ENCODE measurements at places on chromosomes 2 and 18.

DNA sequence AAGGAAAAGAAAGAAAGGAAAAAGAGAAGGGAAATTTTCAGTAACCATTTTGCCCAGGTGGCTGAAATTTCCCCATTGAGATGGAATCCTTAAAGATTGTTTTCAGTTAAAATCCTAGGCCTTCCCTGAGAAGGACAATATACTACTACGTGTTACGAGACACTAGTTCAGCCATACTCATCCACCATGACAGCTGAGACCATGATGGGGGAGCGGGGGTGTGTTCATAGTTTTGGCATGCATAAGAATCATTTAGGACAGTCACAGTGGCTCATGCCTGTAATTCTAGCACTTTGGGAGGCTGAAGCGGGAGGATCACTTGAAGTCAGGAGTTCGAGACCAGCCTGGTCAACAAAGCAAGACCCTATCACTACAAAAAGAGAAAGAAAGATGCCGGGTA lies 28.0 kb downstream of the PLA2R1 start:
- no peak for DNase-seq

GRCh38 chr2:204495381-204495780 lies 49.9 kb upstream of the PARD3B start:
- DNase-seq = no peak

DNA sequence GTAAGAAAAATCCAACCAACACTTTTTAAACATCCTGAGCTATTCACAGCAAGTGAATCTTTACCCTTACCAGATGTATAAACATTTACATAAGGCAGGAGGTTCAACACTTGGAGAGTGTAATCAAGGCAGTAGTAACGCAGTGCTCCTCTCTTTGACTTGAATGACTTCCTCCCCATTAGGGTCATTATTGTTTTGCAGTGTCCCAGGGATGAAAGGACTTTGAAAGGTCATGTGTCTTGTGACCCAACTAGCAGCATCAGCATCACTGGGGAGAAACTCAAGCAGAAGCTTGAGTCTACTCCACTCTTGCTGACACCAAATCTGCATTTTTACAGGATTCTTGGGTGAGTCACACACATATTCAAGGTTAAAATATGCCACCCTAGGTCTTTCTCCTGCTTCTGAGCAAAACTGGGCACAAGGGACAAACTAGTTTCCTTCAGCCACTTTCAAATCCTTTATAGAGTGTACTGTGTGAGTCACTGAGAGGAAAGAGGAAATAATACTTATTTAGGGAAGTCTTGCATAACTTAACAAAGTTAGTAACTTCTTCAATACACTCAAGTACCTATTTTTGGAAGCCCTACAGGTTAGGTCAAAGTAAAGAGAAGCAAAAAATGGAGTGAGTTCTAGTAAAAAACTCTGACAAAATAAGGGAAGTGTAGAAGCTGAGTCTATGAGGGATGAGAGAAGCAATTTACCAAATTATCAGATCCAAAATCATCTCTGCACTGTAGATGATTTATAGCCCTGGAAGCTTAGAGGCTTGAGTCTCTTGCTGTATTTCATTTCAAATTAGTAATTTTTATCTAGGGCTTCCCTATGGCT lies 51.0 kb upstream of the EML4 start:
- no peak for DNase-seq

GRCh38 chr2:9800975-9801726 lies 42.1 kb upstream of the TAF1B start:
- peak; percentile 71 for DNase-seq

- no peak for DNase-seq
These were observed 77.1 kb upstream of the TGFA start for GRCh38 chr2:70630761-70631160.
